ENCODE measurements at places on chromosomes 16 and 17.

DNA sequence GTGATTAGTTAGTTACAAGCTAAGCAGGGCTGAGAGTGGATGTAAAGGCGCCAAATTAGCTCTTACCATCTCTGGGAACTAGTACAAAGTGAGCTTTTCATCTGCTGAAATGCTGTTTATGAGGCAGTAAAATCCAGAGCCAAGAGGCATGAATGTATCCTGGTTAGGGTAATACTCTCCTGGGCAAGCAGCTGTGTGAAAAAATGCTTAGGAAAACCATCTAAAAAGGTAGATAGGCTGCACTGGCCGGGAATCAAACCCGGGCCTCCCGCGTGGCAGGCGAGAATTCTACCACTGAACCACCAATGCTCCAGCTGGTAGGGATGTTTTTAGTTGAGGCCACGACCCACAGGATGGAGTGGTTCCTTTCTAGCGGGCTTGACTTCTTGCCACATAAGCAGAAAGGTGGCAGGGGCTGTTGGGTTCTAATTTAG, 23.0 kb downstream of the VAC14 start:
- no peak for DNase-seq

DNA sequence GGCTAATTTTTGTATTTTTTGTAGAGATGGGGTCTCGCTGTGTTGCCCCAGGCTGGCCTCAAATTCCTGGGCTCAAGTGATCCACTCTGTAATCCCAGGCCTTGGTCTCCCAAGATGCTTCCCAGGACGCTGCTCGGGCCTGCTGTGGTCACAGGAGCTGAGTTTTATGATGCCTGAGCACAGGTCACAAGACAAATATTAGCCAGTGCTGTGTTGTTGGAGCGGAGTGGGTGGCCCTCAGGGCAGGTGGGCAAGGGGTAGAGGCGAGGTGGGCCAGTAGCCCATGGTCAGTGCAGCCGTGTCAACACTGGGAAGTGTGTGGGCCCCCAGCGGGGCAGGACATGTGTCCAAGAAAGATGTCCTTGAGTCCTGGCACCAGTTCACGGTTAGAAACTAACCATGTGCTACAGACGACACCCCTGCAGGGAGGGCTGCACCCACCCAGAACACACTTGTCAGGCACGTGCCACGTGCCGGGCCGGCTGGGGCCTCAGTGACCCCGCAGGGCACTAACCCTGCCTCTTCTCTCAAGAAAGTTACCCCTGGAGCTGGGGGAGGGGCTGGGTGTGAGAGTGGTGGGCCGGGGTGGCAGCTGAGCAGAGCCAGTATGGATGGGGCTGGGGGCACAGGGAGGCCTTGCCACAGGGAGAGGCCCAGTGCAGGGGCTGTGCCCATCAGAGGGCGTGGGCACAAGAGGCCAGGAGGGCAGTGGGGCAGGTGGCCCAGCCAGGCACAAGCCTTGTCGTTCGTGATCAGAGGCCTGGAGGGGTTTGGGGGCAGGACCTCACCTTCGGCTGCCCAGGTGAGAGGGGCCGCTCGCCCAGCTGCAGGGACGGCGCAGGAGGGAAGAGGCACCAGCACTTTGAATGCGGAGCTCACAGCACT, 103.1 kb upstream of the CHMP6 start:
- DNase-seq = no peak

DNA sequence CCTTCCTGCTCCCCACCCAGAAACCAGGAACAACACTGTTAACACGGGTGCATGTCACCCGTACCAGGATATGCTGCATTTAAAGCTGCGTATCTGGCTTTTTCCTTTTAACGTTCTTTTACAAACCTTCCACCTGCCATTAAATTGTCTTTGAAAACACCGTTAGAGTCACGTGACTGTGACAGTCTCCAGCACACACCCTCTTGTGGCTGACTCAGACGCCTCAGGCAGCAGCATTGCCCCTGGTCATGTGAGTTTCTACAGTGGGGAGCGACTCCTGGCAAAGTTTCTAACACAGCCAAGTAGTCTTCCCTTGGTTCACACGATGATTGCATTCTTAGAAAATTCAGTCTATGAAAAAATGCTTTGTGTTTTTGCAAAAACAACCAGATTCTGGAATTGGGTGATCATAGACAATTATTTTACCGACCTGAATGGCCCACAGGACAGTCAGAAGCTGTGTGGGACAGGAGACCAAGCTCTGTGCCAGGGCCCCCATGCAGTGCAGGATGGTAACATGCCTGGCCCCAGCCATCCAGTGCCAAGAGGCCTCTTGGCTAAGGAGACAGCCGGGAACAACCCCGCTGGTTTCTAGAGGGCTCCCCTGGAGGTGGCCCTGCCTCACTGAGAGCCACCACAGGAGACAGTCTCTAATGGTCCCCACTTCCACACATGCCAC, 199.1 kb downstream of the KATNIP start:
- DNase-seq = peak; percentile 39

DNA sequence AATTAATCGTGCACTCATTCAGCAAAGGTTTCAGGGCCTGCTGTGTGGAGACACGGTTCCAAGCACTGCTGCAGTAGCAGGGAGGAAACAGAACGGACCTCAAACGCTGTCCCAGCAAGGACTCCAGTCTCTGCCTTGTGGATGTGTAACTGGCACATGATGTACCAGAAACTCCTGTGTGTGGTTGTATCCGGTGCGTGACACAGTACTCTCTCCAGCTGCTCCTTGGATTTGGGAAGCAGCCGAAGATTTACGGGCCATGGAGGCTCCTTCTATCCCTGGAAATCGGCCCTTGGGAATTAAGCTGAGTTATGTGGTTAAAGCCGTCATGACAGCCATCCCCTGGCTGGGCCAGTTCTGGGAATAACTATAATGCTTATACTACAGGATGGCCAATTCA, 8.5 kb upstream of the ANKRD11 start:
- DNase-seq = no peak

GRCh38 chr16:67248401-67249177, at the start of gene SLC9A5:
TSS of gene SLC9A5 (plus strand) at chr16:67248979. CDS start at chr16:67249015, 36 bp downstream.
- no peak for DNase-seq

- DNase-seq = no peak
Observed at GRCh38 chr16:80611930-80612327, 71.1 kb downstream of the DYNLRB2 start.

DNA sequence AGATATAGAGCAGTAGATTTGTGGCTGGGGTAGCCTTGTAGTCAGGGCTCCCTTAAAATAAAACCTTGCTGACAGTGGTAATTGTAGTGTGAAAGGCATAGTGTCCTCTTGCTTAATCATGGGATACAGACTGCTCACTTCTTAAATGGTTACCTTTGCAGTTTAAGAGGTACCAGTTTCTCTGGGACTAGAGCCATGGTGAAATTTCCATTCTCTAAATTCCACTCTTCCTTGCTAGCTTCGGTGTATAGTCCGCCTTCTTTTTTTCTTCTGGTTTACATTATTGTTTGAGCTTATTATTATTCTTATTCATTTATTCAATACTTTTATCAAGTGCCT, 1.6 kb downstream of the CCP110 start:
- DNase-seq = no peak
